G401 (cell line): ENCODE measurements at places on chromosomes 5 and 9. TPM values are rescaled to one million over a fixed set of nuclear protein-coding genes. Genes with fewer than 3 reads are reported as not detected.

The CARD9 gene
- 0.25 and 0.98 TPM in 2 replicates for total RNA-seq

The F2RL1 gene
- total RNA-seq = 162 and 209 TPM in 2 replicates

The N4BP3 gene
- 9.3 and 10.4 TPM in 2 replicates for total RNA-seq

The CDH9 gene
- not detected in 2 replicates for total RNA-seq

The PCDHGB1 gene
- total RNA-seq = not detected in 2 replicates

The LCN9 gene
- not detected in 2 replicates for total RNA-seq

The DNAI1 gene
- not detected in 2 replicates for total RNA-seq

The FAM163B gene
- not detected in 2 replicates for total RNA-seq

The PCDHGA9 gene
- total RNA-seq = not detected in 2 replicates

The ARHGEF37 gene
- not detected in 2 replicates for total RNA-seq

The SNX24 gene
- total RNA-seq = 6.2 and 20.9 TPM in 2 replicates

The MLANA gene
- not detected in 2 replicates for total RNA-seq

The SPAG8 gene
- 2.1 and 2.4 TPM in 2 replicates for total RNA-seq

The LHX6 gene
- 23.9 and 34.8 TPM in 2 replicates for total RNA-seq

The LHX3 gene
- not detected in 2 replicates for total RNA-seq

The CWC27 gene
- 13.2 and 15.4 TPM in 2 replicates for total RNA-seq

The NAA35 gene
- 40.6 and 59.2 TPM in 2 replicates for total RNA-seq

The TAF1L gene
- total RNA-seq = under 0.01 and 0.03 TPM in 2 replicates

The PCDHGB7 gene
- 0.68 TPM in 1 of 2 replicates, not detected in the other for total RNA-seq

The IL17B gene
- total RNA-seq = 0.27 and 1.4 TPM in 2 replicates

The KCNN2 gene
- total RNA-seq = not detected in 2 replicates

The TNFSF15 gene
- not detected in 2 replicates for total RNA-seq

The FAM153A gene
- total RNA-seq = not detected in 2 replicates

The DND1 gene
- not detected in 2 replicates for total RNA-seq

The C5orf46 gene
- not detected in 2 replicates for total RNA-seq

The PCDHB14 gene
- 0.27 and 0.55 TPM in 2 replicates for total RNA-seq

The TMEM245 gene
- 20.7 and 26.6 TPM in 2 replicates for total RNA-seq

The IFNK gene
- not detected in 2 replicates for total RNA-seq

The SLC46A2 gene
- not detected in 2 replicates for total RNA-seq

The NANS gene
- 122 and 147 TPM in 2 replicates for total RNA-seq

The ANKRD18A gene
- 1.5 and 1.6 TPM in 2 replicates for total RNA-seq

The AHRR gene
- total RNA-seq = 0.24 and 2.5 TPM in 2 replicates

The PCA3 gene
- not detected in 2 replicates for total RNA-seq

The OTP gene
- total RNA-seq = not detected in 2 replicates

The SHISAL2B gene
- total RNA-seq = 4.9 and 5.1 TPM in 2 replicates

The GFI1B gene
- total RNA-seq = 1.5 TPM in 1 of 2 replicates, not detected in the other

The MPDZ gene
- total RNA-seq = 15.5 and 20.4 TPM in 2 replicates

The BTNL3 gene
- total RNA-seq = not detected in 2 replicates

The KLF9 gene
- 6.5 and 12.3 TPM in 2 replicates for total RNA-seq

The SMIM33 gene
- not detected in 2 replicates for total RNA-seq

The IFNA21 gene
- total RNA-seq = not detected in 2 replicates

The APBA1 gene
- 3.0 TPM in 1 of 2 replicates, not detected in the other for total RNA-seq

The ADAMTSL1 gene
- total RNA-seq = not detected in 2 replicates

The PCDHA6 gene
- total RNA-seq = not detected in 2 replicates

The SV2C gene
- total RNA-seq = 0.43 and 0.85 TPM in 2 replicates

The FOXD4L5 gene
- not detected in 2 replicates for total RNA-seq

The IL4 gene
- not detected in 2 replicates for total RNA-seq
